Epithelial cell of prostate (primary cell): ENCODE measurements at places on chromosomes 13 and 19.

GRCh38 chr13:84605927-84606326 is 723.7 kb upstream of the SLITRK1 start:
- DNase-seq: no peak

GRCh38 chr19:447816-448560 is 12.8 kb downstream of the SHC2 start:
- DNase-seq: no peak

GRCh38 chr13:99347335-99347878 is 40.2 kb upstream of the GPR183 start:
- no peak for DNase-seq

GRCh38 chr19:38661996-38662395 is 14.5 kb downstream of the ACTN4 start:
- DNase-seq: peak; percentile 92

- DNase-seq: no peak
These were observed 170.3 kb downstream of the PTPRS start for GRCh38 chr19:5170329-5170745.

GRCh38 chr19:13689085-13689484 is 75.2 kb upstream of the MRI1 start:
- DNase-seq: no peak

- DNase-seq: peak; percentile 96
These were observed 2.4 kb upstream of the ZNF616 start for GRCh38 chr19:52142001-52142595.

DNA sequence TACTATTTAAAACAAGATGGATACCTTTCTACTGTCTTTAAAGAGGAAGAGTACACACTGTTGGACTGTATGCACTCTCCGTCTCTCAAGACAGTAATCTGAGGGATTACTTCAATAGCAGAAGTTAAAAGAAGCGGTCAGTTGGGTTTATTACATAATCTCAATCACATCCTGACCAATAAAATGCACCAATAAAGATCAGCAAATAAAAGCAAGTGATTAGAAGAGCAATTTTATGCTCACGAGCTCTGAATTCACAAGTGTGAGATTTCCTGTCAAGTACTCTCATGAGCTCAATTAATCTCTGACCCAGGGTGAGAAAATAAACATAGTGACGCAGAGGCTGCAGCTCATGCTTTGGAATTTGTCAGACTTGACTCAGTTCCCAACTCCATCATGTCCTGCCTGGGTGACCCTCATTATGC is 12.2 kb downstream of the ABCC4 start:
- no peak for DNase-seq

- no peak for DNase-seq
These were observed 238.4 kb downstream of the ITGBL1 start for GRCh38 chr13:101690871-101691270.

DNA sequence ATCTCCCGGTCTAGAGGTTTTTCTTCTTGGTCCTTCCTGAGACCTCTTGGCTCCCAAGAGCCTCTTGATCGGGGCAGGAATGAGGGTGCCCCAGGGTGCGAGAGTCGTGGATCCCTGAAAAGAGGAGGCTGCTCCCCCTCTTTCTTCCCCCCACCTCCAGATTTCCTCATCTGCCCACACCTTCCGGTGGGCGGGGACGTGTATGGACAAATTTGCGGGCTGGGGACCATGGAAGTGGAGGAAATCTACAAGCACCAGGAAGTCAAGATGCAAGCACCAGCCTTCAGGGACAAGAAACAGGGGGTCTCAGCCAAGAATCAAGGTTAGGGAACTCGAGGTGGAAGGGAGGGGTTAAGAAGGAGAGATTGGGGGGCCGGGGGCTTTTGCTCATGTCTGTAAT is at the start of gene MCEMP1:
Gene MCEMP1 (plus strand): TSS at position 237 of the 400 bp plus-strand sequence. CDS start 31 bp downstream, at position 268.
- DNase-seq: no peak

GRCh38 chr13:33184530-33184929 is 101.0 kb downstream of the STARD13 start:
- DNase-seq: no peak

GRCh38 chr19:1598777-1599459 is 6.3 kb upstream of the MBD3 start:
- no peak for DNase-seq

DNA sequence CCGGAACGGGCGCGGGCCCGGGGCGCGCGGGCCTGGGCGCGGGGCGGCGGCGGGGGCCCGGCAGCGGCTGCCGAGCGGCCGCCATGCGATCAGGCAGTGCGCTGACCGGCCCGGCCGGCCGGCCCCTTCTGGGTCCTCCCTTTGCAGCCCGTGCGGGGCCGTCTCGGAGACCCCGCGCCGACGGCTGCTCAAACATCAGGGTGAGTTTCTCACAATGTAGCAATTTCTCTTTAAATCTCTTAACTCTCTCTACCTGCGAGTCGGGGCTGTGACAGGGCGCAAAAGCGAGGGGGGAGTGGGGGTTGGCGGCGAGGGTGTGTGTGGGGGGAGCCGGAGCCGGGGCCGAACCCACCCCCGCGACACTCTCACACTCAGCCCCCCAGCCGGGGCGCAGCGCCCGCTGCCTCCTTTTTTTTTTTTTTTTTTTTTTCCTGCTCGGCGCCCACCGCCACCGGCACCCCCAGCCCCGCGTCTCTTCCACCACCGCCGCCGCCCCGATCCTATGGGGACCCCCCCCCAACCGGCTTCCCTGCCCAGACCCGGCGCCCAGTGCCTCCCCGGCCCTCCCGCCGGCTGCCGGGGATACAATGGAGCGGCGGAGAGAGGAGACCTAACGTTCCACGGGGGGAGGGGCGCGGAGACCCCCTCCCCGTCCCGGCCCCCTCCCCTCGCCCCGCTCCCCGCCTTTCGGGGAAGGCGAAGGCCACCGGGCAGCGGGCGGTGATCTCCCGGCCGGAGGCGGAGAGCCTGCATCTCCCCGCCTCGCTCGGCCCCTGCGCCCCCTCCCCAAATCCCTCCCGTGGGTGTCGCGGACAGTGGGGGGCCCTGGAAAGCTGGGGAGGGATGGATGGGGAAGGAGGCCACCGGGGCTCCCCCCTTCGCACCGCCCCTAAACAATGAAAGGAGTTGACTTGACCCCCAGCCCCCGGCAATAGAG is at the start of gene BICRA:
Gene BICRA (plus strand): TSS at position 166 of the 937 bp plus-strand sequence. CDS start 64,441 bp downstream, outside the sequence.
- DNase-seq: no peak

GRCh38 chr19:13209484-13210338 is 59.5 kb downstream of the IER2 start:
- no peak for DNase-seq

GRCh38 chr13:30830638-30830965 is 75.5 kb upstream of the MEDAG start:
- no peak for DNase-seq

GRCh38 chr19:3474010-3474409 is 6.3 kb downstream of the SMIM24 start:
- no peak for DNase-seq

- no peak for DNase-seq
These were observed 634.4 kb upstream of the KLF12 start for GRCh38 chr13:74768521-74769085.

DNA sequence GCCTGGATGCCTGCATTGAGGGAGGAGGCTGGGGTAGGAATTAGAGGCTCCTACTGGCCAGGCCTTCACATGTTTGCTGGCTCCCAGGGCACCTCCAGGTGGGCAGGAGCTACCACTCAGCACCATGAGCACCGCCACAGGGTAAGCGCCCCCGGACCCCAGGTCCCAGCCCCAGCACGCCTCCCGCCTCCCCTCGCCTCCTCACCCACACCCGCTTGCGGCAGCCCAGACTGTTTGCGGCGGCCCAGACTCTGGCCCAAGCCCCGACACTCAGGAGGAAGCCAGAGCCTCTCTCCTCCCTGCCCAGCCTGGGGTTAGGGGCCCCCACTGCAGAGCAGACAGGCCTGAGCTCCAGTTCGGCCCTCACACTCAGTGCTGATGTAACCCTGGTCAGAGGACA is 652 bp downstream of the EPS8L1 start:
- no peak for DNase-seq

- DNase-seq: no peak
These were observed 50.6 kb downstream of the IPO5 start for GRCh38 chr13:98004107-98004506.

- DNase-seq: no peak
These were observed 2.4 kb downstream of the DHX34 start for GRCh38 chr19:47351548-47351947.

DNA sequence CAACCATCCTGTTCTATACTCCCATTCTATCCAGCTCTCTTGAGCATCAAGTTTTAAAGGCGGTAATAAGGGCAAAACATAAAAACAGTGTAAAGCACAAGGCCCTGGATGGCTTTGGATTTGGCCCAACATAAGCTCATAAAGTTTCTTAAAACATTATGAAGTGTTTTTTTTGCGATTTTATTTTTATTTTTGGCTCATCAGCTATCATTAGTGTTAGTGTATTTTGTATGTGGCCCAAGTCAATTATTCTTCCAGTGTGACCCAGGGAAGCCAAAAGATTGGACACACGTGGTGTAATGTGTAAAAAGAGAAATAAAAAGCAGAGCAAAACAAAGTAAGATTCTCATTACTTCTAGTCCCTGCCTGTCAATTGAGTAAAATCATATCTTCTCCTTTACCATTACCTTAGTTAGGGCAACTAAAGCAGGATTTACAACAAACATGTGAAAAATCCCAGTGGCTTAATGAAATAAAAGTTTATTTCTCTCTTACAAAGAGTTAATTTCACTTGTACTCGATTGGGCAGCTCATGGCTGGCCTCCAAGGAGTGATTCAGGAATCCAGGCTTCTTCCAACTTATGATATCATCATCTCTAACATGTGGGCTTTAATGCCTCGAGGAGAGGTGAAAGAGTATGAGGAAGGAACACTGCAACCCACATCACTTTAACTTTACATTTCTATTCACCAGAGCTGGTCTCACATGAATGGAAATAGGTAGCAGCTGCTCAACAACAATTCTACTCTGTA is 725.2 kb upstream of the SLITRK1 start:
- peak; percentile 14 for DNase-seq

GRCh38 chr19:46959894-46960556 is 59.6 kb upstream of the NPAS1 start:
- no peak for DNase-seq

DNA sequence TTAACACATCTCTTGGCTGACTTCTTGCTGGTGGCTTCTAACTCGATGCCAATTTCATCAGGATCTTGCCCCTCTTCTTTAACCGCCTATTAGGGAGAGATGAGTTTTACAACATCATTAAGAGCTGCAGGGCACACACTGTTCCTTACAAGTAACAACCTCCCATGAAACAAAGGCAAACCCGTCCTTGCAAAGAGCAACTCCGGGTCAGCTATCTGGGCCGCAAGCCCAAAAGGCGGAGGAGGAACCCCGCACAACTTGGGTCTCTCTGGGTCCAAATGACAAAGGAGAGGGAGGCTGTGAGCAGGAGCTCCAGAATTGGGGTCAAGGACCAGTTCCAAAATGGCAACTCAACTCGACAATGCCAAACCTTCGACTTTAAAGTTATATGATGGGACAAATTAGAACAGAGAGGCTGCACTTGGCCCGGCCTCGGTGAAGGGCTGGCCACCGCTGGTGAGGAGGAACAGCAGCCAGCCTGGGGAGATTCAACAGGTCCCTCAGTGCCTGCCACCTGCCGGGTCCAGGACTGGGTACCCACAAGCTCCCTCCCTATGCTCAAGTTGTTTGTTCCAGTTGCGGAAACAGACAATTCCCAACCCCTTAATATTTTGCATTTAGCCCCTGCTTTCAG is 1.1 kb downstream of the SAFB2 start:
- no peak for DNase-seq

- no peak for DNase-seq
These were observed 7.3 kb upstream of the MEDAG start for GRCh38 chr13:30898678-30899241.

- no peak for DNase-seq
These were observed 15.1 kb upstream of the FOXO1 start for GRCh38 chr13:40681341-40682146.

- no peak for DNase-seq
These were observed 695 bp upstream of the PRR36 start for GRCh38 chr19:7874897-7875273.

GRCh38 chr13:48185018-48185417 is 48.0 kb upstream of the ITM2B start:
- DNase-seq: no peak

DNA sequence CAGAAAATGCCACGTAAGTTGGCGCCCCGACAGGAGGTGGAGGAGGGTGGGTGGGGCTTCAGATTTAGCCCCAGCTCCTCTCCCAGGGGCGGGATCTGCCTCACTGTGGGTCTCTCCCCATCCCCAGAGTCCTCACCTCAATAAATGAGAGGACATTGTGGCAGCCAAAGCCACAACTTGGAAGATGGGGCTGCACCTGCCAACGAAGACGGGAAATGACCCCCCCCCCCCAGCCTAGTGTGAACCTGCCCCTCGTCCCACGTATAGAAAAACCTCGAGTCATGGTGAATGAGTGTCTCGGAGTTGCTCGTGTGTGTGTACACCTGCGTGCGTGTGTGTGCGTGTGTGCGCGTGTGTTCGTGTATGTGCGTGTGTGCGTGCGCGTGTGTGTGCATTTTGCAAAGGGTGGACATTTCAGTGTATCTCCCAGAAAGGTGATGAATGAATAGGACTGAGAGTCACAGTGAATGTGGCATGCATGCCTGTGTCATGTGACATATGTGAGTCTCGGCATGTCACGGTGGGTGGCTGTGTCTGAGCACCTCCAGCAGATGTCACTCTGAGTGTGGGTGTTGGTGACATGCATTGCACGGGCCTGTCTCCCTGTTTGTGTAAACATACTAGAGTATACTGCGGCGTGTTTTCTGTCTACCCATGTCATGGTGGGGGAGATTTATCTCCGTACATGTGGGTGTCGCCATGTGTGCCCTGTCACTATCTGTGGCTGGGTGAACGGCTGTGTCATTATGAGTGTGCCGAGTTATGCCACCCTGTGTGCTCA is 1.5 kb upstream of the TRAPPC5 start:
- no peak for DNase-seq

DNA sequence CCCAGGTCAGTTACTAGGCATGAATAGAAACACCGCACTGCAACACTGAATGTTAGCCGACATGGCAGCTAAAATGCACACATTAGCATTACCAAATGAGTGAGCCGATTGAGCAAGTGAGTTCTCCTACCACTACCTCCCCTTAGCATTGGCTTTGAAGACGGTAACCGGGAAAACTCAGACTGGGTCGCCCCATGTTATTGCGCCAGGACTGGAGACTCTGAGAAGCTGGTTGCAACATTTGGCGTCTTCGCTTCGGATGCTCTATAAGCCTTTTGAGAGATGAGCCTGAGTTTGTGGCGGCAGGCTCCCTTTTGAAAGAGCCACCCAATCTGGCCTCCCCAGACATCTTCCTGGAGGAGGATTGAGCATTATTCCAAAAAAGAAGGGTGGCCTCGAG is 68.5 kb upstream of the POMP start:
- no peak for DNase-seq

GRCh38 chr19:50204811-50205675 is 1.6 kb downstream of the MYH14 start:
- no peak for DNase-seq

- no peak for DNase-seq
These were observed 130.5 kb downstream of the LMO7 start for GRCh38 chr13:75766636-75767035.

- peak; percentile 84 for DNase-seq
These were observed 36.4 kb downstream of the PSG11 start for GRCh38 chr19:42989851-42990250.
